ENCODE measurements at places on chromosomes 7 and 10.
A peak's percentile ranks its signal among the peaks of the same experiment; 100 is the strongest.

DNA sequence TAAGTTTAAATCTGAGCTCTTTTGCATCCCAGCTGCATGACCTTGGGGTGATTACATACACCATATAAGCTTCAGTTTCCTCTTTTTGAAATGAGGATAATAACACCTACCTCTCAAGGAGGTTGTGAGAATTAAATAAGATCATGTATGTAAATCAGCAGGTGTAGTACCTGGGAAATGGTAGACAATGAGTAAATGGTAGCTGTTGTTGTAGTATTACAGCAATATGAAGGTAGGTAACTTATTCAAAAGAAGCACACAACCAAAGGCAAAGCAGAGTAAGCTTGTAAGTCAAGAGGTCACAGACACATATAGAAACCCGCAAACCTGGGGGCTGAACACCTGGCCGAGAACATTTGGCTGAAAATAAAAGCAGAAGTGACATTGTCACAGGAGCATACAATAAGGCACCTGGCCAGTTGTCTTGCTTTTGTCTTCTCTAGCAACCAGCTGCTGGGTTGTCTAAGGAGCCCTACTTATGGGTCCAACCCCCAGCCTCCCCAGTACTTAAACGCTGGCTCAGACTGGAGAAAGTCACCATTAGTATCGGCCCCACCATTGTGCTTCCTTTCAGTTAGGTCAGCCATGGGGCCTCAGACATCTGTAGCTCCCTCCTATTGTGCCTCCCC lies 203.6 kb upstream of the MKLN1 start:
- DNase-seq = no peak

GRCh38 chr7:112296432-112296831 lies 89.9 kb downstream of the ZNF277 start:
- no peak for DNase-seq

DNA sequence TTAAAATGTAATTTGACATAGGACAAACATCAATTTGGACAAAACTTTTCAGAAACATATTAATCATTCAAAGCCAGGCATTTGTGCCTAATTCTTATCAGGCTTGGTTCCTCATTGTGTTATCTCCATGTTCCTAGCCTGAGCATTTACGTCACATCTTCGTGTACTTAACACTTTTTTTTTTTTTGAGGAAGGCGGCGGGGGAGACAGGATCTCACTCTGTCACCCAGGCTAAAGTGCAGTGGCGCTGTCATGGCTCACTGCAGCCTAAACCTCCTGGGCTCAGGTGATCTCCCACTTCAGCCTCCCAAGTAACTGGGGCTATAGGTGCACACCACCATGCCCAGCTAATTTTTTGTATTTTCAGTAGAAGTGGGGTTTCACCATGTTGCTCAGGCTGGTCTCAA lies 19.8 kb downstream of the HNRNPA2B1 start:
- no peak for DNase-seq

DNA sequence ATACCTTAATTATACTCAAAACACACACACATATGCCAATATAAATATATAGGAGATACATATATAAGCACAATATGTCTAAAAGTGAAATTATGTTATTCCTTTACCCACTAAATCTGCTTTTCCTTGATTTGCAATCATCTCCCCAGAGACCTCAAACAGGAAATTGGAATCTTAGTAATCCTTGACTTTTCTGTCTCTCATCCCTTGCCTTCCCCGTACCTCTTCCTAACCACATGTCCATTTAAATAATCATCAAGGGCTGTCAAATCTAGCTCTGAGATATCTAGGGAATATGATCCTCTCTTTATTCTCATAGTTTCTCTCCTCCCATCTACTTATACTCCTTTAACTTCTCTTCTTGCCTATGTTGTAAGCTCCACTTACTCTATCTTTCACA lies 336.6 kb downstream of the HGF start:
- DNase-seq = no peak

DNA sequence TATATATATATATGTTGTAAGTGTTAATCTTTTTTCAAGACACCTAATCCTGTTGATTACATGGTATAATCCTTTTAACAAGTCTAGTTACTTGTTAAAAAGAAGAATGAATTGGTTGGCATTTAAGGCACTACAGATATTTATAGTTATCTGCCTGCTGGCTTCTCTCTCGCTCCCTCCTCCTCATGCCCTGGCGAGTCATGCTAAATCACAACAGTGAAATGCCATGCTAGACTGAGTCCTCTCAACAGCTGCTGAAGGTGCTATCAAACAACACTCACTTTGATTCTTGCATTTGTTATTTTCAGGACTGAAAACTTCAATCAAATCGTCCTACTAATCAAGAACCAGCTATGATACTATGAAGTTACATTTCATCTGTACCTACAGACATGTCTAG lies 15.4 kb downstream of the NRAP start:
- DNase-seq = no peak

DNA sequence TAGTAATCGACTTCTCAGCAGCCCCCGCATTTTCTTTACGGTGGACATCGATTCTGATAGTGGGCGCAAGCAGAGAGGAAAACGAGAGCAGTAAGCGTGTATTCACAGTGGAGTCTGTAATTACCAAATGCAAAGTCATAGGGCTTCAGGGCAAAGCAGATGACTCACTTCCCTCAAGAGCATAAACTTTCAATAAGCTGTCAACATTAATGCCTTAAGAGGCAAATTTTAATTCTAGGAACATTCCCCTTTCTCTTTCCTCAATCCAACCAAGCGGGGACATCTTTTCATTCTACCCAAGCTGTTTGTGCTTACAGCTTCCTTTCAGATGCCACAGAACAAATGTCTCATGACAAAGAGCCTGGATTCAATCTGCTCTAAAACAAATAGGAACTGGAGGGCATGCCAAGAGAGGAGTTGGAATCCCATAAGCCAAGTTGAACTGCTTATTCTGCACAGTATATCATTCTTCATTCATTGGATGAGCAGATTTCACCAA lies 48.6 kb downstream of the MALSU1 start:
- DNase-seq = no peak

GRCh38 chr7:102288285-102288930 lies 1.7 kb downstream of the SH2B2 start:
- DNase-seq = no peak

DNA sequence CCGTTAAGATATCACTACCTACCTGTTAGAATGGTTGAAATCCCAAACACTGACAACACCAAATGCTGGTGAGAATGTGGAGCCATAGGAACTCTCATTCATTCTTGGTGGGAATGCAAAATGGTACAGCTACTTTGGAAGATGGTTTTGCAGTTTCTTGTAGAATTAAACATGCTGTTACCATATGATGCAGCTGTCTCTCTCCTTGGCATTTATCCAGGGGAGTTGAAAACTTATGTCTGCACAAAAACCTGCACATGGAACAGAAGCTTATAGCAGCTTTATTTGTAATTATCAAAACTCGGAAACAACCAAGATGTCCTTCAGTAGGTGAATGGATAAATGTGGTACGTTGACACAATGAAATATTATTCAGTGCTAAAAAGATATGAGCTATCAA lies 199.5 kb downstream of the BICC1 start:
- DNase-seq = no peak

- DNase-seq = no peak
Observed at GRCh38 chr10:38043516-38043915, 33.0 kb downstream of the ZNF33A start.

GRCh38 chr10:43816351-43817321 lies 168.0 kb upstream of the ZNF32 start:
- DNase-seq = no peak

GRCh38 chr7:81956520-81956919 lies 186.7 kb upstream of the HGF start:
- DNase-seq = peak; percentile 1

All from NCI-H187 (cell line).